CD4-positive, alpha-beta T cell (primary cell): ENCODE measurements at places on chromosomes 5 and 9.

DNA sequence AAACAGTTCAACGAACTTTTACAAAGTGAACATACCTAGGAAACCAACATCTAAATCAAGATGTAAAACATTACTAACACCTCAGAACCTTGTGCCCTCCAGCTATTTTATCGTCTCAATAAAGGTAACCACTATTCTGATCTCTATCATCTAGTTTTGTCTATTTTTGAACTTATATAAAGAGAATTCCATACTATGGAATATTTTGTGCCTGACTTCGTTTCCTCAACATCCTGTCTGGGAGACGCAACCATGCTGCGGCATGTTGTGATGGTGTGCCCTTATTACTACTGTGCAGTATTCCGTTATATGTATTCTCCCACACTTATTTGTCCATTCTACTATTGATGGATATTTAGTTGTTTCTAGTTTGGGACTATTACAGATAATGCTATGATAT lies 99.2 kb downstream of the NR6A1 start:
- no peak for DNase-seq

DNA sequence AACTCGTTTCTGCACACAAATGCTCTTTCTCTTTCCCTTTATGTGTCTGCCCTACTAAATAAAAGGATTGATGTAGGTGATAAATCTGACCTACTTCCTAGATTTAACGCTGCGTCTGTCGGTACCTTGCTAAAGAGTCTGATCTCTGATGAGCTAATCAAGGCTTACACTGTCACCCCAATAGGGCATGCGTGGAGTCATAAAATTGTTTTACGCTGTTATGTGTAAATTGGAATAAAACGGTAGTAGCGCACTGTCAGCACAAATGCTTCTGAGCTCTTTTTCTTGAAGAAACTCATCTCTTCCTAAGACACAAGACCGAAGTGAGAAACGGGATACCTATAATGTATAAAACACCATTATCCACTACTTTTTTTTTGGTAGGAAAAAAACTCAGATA lies 2106.3 kb upstream of the WWC1 start:
- no peak for DNase-seq

GRCh38 chr5:78534905-78535200 lies 113.7 kb downstream of the LHFPL2 start:
- no peak for DNase-seq

- peak; percentile 36 for DNase-seq
Observed at GRCh38 chr9:99105152-99106043, 485 bp downstream of the TGFBR1 start.

DNA sequence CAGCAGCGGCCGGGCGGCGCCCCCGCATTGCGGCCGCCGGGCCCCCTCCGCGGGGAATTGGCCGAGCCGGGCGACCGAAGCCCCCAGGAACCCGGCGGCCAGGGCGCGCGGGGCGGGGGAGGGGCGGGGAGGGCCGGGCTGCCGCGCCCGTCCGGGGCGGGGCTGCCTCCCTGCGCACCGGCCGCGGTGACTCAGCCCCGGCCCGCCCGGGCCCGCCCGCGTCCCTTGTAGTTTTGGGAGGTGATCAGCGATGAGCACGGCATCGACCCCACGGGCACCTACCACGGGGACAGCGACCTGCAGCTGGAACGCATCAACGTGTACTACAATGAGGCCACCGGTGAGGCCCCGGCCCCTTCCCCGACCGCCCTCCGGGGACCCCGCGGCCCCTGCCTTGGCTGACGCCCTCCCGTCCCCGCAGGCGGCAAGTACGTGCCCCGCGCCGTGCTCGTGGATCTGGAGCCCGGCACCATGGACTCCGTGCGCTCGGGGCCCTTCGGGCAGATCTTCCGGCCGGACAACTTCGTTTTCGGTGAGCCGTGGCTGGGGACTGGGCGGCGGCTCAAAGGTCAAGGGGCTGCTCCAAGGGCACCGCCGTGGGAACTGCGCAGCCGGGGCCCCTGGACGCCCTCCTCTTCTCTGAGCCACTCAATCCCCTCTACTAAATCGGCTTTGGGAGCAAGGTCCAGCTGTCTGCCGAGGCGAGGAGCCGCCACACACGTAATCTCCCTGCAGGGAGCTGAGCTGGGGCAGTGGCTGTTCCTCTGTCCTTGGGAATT lies 592 bp downstream of the TUBB4B start:
- peak; percentile 56 for DNase-seq
